ENCODE measurements at places on chromosomes 7 and 10. TPM values are rescaled to one million over a fixed set of nuclear protein-coding genes. Genes with fewer than 3 reads are reported as not detected.

LLCFC1 gene
- not detected for total RNA-seq

TMEM139 gene
- 53.9 TPM for total RNA-seq

CYP3A4 gene
- not detected for total RNA-seq

- no peak for DNase-seq
Measured at GRCh38 chr7:4531236-4531635, 150.9 kb upstream of the FOXK1 start.

DNA sequence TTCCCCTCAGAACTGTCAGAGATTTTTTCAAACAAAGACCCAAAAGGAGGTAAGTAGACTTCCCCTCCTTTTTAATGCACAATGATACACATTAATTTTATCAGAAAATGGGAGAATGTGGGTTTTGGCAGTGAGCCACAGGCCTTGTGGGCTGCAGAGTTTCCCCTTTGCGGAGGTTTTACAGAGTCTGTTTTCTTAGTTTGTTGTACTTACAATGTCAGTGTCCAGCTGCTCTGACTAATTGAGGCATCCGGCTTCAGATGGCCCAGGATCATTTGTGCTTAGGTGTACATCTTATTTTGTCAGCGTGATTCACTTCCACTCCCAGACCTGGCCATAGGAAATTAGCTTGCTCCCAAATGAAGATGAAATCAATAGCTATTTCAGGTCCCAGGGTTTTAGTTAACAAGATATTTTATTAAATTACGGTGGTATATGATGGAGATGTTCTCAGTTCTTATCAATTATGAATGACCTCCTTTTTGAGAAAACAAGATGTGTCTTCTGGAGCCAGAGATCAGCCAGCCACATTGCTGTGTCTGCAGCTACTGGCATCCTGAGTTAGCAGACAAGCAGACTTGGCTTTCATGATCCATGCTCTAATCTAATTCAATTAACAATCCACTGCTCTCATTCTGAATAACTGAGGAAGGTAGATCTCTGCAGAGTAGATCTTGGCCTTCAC, 1086.6 kb upstream of the SORCS1 start:
- no peak for DNase-seq

DNA sequence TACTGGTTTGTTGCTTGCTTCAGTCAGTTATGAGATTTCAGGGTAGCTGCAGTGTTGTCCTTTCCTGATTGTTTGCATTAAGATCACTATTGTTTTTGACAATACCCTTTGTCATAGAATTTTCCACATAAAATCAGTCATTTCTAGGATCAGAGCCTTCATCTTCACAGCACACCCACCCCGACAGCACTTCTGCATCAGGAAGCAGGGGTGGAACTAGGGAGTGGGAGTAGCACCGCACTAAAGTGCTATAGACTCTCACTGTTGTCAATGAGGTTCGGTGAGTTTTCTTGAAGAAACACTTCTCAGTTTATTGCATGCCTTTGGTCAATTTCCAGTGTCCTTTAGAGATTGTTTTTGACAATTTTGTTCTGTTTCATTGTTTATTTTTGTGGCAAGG, 632.5 kb downstream of the AUTS2 start:
- no peak for DNase-seq

DNA sequence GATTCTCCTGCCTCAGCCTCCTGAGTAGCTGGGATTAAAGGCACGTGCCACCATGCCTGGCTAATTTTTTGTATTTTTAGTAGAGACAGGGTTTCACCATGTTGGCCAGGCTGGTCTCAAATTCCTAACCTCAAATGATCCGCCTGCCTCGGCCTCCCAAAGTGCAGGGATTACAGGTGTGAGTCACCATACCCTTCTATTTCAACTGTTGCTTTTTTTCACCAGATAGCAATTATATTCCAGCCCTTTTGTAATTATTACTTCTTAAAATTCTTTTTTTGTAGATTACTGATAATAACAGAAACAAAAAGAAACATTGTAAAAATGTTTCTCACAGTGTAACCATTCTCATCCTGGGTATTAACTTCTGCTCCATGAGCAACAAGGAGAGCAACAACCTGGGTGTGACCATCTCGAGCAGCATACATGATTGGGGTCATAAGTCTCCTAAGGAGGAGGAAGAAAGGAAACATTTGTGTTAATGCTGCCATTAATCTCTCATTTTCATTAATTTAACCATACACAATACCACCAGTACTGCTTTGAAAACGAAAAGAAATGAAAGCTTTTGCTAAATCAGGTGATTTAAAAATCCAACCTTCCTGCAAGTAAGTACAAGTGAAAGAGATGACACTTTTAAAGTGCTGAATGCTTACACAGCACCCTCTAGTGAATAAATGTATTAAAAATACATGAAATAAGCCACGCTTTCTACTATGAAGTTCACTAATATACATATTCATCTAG, 41.8 kb downstream of the ASZ1 start:
- DNase-seq = peak; percentile 55

Measured in HT-29 (cell line).